ENCODE measurements at places on chromosomes 2 and 18. TPM values are rescaled to one million over a fixed set of nuclear protein-coding genes. Genes with fewer than 3 reads are reported as not detected.

MTCL1 gene
- 15.1 TPM for total RNA-seq

AQP12B gene
- total RNA-seq = not detected

CDK5R2 gene
- total RNA-seq = not detected

SPIRE1 gene
- 14.9 TPM for total RNA-seq

NCK2 gene
- 39.9 TPM for total RNA-seq

OBSL1 gene
- 93.4 TPM for total RNA-seq

LAMA1 gene
- total RNA-seq = 16.0 TPM

NT5C1B gene
- total RNA-seq = not detected

CNGA3 gene
- total RNA-seq = not detected

ARHGEF4 gene
- 7.4 TPM for total RNA-seq

BUB1 gene
- 31.0 TPM for total RNA-seq

AMER3 gene
- total RNA-seq = not detected

SOX11 gene
- total RNA-seq = 21.8 TPM

INPP4A gene
- 18.4 TPM for total RNA-seq

HOXD9 gene
- total RNA-seq = not detected

TUBA4B gene
- not detected for total RNA-seq

COPS8 gene
- 134 TPM for total RNA-seq
